CD4-positive, alpha-beta T cell treated with Interleukin-6 for 4 hours (primary cell): ENCODE measurements at places on chromosomes 1 and 21.

GRCh38 chr1:190935925-190936324 is 458.3 kb upstream of the BRINP3 start:
- no peak for DNase-seq

- no peak for DNase-seq
Measured at GRCh38 chr1:229480495-229480894, 27.6 kb downstream of the NUP133 start.

DNA sequence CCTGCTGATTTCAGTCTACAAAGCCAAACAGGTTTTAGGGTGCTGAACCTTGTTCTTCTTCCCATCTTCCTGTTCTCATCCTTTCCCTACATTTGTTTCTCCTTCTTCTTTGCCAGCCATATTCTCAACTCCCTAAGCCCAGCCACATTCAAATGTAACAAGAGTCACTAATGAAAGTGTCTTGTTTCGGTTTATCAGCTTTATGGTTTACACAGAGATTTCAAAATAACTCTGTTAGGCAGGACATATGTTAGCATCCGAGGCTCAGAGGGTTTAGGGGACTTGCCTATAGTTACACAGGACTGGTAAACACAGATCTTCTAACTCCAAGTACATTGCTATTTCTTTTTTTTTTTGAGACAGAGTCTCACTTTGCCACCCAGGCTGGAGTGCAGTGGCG is 61.3 kb downstream of the NDUFS5 start:
- DNase-seq = no peak

- no peak for DNase-seq
Measured at GRCh38 chr1:74199504-74199903, 1.5 kb downstream of the FPGT start.

GRCh38 chr1:234665975-234666605 is 56.1 kb upstream of the IRF2BP2 start:
- no peak for DNase-seq

GRCh38 chr1:96649301-96649700 is 72.3 kb upstream of the PTBP2 start:
- DNase-seq = no peak

DNA sequence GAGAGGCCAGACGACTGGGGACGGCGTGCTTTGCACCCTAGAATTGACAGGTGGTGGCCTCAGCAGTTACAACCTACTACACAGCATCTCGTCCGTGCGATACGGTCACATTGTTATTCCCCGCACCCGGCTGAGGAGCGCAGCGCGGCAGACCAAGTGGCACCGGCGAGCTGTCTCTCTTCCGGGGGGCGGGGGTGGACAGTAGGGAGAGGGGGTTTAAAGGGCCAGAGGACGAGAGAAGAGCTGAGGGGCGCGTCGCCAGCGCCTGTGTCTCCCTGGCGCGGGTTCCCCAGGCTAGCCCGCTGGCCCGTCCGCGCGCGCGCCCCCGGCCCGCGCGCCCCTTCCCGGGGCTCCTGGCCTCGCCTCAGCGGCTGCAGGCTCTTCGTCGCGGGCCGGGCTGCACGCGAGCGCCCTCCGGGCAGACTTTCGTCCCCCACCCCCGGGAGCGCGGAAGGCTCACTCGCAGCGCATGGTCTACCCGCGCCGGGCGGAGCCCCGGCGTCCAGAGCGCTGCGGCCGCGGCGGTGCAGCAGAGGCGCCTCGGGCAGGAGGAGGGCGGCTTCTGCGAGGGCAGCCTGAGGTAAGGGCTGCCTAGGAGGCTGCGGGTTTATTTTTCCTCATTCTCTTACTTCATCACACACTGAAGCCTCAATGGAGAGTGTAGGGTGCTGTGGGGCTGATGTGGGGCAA is at the start of gene PDE4B:
TSS of gene PDE4B (plus strand) at position 227 of the 690 bp plus-strand sequence.
- no peak for DNase-seq

- no peak for DNase-seq
Measured at GRCh38 chr1:219293410-219293809, 119.7 kb downstream of the LYPLAL1 start.

DNA sequence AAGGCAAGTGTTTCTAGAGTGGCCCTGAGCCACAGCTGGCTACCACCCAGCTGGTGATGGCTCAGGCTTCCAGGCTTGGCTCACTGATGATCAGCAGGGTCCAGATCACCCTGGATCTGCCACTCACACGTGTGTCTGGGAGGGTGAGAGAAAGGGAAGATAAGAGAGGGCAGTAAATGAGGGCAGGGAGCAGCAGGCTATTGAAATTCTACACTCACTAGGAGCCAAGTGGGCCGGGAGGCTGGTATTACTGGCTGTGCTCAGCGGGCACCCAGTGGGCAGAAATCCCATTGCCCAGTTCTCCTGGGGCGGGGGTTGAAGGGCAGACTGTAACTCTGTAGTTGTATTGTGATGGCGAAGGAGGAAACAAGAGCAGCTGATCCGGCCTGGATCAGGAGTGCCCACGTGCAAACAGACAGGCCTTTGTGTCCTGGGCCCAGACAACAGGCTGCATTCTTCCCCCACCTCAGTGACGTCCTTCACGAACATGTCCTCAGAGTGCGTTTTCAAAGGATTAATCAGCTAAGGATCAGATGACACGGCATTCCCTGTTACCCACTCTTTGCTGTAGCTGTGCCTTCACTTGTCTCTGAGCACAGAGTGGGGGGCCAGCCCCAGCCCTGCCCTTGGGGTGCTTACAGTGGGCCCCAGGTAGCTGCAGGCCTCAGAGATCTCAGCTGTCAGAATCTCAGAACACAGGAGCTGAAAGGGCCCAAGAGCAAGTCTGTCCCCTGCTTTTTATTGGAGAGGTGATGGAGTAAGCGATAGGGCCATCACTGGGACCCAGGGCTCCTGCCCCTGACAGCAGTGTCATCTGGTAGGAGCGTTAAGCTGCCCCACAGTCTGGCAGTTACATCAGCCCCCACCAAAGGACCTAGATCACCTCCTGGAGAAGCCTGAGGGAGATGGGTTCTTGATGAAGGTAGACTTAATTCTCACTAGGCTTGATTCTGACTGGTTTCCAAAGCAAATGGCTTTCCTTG is 60.5 kb downstream of the ATP1A1 start:
- DNase-seq = no peak

DNA sequence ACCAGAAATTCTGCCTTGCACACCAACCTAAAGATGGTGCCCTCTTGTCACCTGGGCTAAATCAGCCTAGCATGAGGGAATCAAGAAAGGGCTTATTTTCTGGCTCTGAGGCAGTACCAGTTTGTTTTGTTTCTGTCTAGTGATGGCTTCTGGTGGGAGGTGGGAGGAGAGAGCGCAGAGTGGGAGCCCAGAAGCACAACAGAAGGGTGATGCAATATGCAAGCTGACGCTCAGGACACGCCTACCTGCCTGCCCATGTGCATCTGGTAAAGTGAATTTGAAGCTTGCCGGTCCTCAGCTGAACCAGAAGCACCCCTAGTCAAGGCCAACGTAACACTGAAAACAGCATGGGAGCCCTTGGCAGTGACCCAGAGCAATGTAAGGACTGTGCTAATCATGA is 138.4 kb upstream of the TIAM1 start:
- DNase-seq = no peak

GRCh38 chr21:24903994-24904635 is 703.2 kb downstream of the MRPL39 start:
- DNase-seq = no peak

GRCh38 chr1:154938604-154939399 is 2.3 kb upstream of the PMVK start:
- no peak for DNase-seq

- no peak for DNase-seq
Measured at GRCh38 chr1:164479242-164479641, 79.7 kb upstream of the PBX1 start.

DNA sequence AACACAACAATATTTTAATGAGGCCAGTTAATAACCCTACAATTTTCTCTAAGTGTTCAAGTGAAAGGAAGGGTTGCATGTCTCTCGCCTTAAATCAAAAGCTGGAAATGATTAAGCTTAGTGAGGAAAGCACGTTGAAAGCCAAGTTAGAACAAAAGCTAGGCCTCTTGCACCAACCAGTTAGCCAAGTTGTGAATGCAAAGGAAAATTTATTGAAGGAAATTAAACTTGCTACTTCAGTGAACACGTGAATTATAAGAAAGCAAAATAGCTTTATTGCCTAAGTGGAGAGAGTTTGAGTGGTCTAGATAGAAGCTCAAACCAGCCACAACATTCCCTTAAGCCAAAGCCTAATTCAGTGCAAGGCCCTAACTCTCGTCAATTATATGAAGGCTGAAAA is 135.6 kb downstream of the DUSP10 start:
- DNase-seq = no peak

- DNase-seq = no peak
Measured at GRCh38 chr1:15063346-15063745, 90.2 kb upstream of the TMEM51 start.
